ENCODE measurements at places on chromosomes 6 and 20.
A peak's percentile ranks its signal among the peaks of the same experiment; 100 is the strongest.

DNA sequence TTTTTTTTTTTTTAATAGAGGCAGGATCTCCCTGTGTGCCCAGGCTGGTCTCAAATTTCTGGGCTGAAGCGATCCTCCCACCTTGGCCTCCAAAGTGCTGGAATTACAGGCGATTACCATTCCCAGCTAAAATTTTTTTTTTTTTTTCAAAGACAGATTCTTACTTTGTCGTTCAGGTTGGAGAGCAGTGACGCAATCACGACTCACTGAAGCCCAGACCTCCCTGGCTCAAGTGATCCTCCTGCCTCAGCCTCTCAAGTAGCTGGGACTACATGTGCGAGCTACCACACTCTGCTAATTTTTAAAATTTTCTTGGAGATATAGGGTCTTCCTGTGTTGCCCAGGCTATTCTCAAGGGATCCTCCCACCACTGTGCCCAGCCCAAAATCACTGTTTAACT, 58.0 kb upstream of the MYO6 start:
- DNase-seq = no peak

- DNase-seq = peak; percentile 72
These were observed 6.0 kb downstream of the NOX3 start for GRCh38 chr6:155449450-155450239.

DNA sequence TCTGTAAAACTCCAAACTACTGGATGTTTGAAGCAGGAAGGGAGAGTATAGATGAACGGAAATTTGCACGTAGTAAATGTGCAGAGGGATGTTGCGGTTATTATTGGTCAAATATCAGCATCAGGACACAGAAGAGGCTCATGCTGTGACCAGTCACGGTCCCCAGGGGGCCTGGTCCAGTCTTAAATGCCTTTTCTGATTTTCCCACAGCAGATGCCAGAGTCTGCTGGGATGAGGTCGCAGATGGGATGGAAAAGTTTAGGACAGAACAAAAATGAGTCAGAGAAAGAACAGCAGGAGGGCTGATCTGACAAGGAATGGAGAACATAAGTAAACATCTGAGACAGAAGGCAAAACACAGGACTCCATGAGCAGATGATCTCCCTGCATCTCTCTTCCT, 11.7 kb upstream of the SIRPG start:
- DNase-seq = no peak

GRCh38 chr6:105223242-105223641, 43.4 kb upstream of the POPDC3 start:
- DNase-seq = no peak

- no peak for DNase-seq
These were observed 263.9 kb downstream of the FARS2 start for GRCh38 chr6:5525209-5525608.

DNA sequence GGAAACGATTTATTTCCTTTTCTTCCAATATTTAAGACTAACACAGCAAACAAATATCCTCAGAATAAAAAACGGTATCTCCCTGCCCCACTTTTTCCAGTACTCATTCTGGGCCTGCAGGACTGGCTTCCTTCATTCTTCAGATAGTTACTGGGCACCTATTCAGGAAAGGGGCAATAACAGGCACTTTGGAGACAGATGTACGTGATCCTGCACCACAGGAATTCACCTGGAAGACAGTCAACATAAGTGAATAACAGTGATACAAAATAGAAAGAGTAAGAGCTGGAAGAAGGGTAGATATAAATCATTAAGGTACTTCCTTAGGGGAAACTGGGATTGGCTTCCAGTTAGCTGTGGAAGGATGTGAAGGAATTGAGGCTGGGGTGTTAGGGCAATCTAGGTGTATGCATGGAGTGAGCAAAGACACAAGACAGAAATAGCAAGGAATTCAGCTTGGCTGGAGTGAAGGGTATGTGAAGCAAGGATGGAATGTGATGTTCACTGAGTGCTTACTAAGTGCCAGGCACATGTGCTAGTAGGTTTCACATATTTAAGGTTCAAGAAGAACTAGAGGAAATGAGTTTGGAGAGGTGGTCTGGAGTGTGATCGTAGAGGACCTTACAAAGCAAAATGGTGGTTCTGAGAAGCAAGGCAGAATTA, 49.3 kb upstream of the FAM83C start:
- DNase-seq = no peak

DNA sequence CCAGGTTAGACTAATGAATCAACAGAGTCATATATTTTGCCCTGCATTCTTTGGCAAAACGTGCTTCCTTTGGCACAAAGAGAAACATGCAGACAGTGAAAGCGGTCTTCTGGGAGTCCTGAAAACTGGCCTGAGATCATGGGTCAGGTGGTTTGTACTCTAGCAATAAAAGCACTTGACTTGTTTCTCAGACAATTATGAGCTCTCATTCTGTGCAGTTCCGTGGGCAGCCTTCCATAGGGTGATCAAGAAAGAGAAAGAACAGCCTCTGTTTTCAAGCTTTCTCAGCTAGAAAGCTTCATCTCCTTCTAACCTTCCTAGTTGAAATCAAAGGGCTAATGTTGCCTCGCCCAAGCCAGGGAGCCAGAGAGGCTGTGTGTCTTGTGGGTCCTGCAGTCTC, 62.7 kb upstream of the ISM1 start:
- DNase-seq = no peak

- no peak for DNase-seq
These were observed 32.1 kb downstream of the HLA-F start for GRCh38 chr6:29755295-29755871.

- no peak for DNase-seq
These were observed 68.4 kb upstream of the ADGRF4 start for GRCh38 chr6:47629954-47630353.

GRCh38 chr20:36847009-36847709, 28.8 kb upstream of the TLDC2 start:
- DNase-seq = no peak

DNA sequence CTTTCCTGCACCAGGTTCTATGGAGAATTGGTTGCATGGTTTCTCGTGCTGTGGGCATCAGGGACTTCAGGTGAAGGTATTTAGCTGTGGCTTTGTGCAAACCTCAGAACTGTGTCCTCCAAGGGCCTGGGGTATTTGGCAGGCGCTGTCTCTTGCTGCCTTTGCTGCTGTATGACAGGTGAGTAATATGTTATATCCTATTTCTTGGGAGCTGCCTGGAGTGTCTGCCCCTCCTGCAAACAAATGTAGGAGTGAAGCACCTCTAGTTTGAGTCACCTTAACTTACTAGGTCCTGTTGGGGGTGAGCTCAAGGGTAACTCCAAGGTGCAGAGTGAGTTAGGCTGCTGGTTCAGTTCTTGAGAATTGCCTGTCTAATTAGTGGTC, 177.7 kb upstream of the RNF24 start:
- DNase-seq = no peak

DNA sequence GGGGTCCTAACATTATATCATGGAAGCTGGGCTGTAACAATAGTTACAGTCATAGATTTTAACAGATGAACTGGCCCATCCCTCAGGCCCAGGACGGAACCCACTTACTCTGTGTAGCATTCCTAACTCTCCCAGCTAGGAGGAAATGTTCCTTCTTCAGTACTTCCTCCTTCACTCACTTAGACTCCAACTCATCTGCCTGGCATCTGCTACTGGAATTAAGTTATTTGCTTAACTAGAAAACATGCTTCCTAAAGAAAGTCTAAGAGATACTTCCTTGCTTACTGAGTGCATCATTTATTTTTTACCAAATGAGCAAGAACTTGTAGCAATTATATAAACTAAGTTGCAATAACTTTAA, 20.5 kb downstream of the GCLC start:
- DNase-seq = no peak

DNA sequence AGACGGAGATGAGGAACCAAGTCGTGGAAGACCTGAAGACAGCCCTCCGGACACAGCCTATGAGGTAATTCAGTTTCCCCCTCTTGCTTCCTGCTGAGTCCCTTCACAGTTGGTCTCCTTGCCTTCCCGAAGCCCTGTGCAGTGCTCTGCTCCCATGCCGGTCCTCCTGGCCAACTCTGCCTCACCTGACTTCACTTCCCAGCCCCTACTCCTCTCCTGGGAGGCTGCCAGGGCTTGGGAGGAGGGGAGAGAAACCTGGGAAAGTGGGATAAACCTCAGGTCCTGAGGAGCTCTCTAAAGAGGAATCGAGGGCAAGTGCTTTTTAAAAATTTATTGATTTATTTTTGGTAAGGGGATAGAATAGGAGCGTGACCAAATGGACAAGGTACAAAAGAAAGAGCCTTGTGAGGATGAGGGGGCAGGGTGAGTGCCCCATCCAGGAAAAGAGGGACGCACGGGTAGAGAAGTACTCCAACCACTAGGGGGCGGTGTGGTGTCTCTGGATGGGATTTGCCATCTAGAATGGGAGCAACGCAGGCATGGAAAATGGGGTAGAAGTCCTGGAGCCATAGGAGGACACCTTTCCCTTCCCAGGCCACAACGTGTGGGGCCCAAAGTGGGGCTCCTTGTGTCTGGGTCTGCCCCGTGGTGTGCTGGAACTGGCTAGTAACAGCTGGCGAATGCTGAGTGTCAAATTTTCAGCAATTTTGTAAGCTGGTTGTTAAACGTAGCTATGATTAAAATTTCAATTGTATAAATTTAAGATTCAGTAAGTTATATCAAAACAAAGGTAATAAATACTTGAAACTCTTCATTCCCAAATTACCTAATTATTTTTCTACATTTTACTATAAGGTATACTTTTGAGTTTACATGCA, 69.0 kb downstream of the MOCS1 start:
- peak; percentile 5 for DNase-seq

DNA sequence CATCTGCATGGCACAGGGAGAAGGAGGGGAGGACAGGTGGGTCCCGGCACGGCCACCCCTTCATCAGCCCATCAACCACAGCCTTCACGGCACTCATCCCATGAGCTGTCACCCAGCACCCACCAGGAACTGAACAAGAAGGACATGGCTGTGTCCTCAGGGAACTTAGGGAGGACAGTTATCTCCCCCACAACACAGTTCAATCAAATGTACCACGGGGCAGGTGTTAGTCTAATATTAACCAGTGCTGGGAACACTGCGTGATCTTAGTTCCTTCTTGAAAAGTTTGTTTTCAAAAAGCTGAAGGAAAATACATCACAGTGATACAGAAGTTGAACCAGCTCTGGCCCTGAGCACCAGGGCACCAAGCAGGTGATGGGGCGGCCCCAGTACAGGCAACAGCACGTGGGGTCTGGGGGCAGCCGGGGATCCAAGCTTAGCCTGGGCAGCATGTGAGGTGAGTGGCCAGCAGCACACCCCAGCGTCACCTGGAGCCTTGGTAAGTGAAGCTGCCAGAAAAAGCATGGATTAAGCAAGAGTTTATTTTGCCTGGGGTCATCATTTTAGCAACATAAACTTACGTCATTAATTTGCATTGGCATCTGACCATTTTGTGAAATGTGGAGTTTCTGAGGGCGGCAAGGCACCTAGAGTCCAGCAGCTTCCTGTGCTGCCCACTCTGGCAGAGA, 35.5 kb upstream of the AFDN start:
- no peak for DNase-seq

GRCh38 chr20:651713-652614, 1.0 kb downstream of the SRXN1 start:
- no peak for DNase-seq

GRCh38 chr20:43124241-43124640, 65.5 kb downstream of the PTPRT start:
- no peak for DNase-seq

DNA sequence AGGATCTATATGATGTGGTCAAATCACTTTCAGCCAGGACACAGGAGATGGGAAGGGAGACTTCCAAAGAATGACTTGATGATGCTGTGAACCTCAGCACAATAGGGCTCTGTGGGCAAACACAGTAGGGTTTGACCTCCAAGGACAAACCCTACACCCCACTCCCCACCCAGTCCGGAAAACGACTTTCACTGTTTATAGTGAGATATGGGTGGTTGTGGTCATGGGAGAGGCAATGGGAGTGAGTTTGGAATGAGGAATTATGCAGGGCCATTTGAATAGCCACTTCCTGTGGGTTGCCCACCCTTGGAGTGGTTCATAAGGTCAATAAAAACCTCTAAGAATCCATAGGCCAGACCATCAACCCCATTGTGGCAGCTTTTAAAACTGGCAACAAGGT, 38.4 kb upstream of the PRND start:
- DNase-seq = no peak

DNA sequence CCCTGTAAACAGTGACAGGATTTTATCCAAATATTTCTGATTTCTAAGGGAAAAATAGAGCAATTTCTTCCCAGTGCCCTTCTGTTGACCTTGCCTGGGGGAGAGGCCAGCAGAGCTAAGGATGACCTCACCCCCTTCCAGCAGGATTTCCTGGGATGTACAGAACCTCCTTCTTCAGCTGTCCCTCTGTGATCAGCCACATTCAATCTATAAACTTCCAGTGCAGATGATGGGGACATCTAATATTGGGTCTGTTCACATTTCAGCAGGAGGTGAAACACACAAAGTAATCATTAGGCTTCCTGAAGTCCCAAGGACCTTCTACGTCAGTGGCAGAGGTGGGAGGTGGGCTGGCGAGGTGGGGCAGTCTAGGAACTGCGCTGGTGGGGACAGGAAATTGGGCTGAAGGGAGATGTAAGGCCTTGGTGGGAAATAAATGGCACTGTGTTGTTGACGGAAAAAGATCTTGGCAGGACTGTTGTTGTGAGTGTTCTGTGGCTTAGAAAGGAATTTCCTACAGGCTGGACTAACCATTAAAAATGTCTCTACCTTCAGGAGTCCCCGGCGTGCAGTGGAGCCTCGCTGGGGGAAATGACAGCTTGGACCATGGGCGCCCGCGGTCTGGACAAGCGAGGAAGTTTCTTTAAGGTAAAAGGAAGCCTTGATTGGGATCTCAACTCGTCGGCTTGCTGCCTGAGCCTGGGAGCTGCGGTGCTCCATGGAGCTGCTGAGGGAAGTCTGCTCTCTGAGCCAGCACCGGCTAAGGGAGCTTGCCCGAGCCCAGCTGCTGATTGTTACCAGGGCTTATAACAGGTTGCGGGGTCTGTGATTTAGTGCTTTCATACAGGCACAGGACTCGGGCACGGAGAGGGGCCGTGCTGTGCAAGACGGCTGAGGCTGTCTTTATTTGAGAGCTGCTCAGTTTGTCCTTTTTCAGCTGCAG, 127.9 kb upstream of the NAA20 start:
- no peak for DNase-seq

DNA sequence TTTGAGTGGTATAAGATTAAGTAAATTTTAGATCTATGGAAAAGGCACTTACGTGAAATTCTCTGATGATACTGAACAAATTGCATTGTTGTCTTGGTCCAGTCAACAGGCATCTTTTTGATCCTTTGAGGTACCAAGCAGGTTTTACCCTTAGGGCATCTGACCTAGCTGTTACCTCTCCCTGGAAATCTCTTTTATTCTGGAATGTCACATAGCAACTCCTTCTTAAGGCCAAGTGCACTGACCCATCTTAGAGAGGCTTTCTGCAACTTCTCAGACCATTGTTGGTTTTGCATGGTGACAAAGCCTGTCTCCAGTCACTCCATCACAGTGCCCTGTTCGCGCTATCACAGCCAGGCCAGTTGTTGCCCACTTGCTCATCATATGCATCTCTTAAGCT, 42.0 kb downstream of the TPD52L1 start:
- DNase-seq = no peak

DNA sequence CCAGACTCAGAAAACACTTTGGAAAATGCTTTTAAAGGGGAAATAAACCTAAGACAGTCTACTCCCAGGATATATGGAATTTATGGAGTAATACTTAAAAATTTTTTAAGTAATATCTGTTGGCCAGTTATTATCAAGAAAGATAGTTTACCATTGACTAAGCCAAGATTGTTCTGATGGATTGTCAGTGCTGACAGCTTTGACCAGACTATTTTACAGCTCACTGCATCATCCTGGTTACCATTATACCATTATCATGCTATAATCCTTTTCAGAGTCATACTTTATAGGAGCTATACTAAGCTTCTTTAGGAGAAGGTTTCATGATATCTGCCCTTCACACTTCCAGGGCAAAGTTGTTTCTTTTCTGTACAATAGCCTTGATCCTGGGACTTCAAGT, 16.5 kb downstream of the GTF2H5 start:
- DNase-seq = no peak
